Kidney (tissue), 22 donors: ENCODE measurements at places on chromosomes 6 and 20. TPM values are rescaled to one million over a fixed set of nuclear protein-coding genes. Genes with fewer than 3 reads are reported as not detected.
A peak's percentile ranks its signal among the peaks of the same experiment; 100 is the strongest.

GRCh38 chr6:88494401-88495140, 328.4 kb upstream of the CNR1 start:
- no peak overlapping the region for H3K4me3 ChIP-seq
- no peaks in the 10 kb centered on the region for H3K27me3 ChIP-seq

DNA sequence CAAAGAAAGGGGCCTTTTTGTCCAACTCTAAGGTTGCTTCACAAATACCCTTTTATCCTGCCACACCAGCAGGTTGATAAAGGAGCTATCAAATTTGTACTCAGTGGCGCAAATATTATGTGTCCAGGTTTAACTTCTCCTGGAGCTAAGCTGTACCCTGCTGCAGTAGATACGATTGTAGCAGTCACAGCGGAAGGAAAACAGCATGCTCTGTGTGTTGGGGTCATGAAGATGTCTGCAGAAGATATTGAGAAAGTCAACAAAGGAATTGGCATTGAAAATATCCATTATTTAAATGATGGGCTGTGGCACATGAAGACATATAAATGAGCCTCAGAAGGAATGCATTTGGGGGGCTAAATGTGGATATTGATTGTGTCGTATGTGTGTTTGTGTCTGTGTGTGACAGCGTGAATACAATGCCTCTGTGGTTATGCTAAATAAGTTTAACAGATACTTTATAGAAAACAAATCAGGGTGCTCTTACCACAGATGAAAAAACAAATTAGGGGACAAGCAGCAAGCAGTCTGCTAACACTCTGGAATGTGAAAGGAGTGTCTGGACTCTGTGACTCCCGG, 33.6 kb downstream of the HM13 start:
- H3K36me3 ChIP-seq = peaks cover 6% of the 10 kb centered on the region
- no peak for DNase-seq
- H3K4me1 ChIP-seq = peaks cover 7% of the 10 kb centered on the region
- no peaks in the 10 kb centered on the region for H3K27me3 ChIP-seq

The CTSA gene
- 180 TPM for total RNA-seq

DNA sequence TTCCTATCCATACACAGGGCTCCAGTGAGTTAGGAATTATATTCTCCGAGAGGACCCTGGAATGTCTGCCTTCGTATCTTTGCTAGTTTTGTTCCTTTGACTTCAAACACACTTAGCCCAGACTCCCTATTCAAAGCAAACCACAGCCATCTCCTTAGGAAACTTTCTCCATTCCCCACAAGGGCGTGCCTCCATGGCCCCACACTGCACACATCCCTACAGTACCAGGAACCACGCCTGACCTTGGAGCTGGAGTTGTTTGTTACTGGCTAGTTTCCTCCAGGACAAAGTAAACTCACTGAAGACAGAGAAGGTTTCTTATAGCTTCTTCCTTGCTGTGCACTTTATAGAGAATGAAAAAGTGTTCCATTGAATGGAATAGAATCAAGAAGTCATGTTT, 412.8 kb upstream of the AGPAT4 start:
- no peak for DNase-seq
- peaks cover 2% of the 10 kb centered on the region for H3K4me1 ChIP-seq
- no peaks in the 10 kb centered on the region for H3K36me3 ChIP-seq
- no peak overlapping the region for H3K27ac ChIP-seq

GRCh38 chr6:51535327-51535726, 552.1 kb downstream of the PKHD1 start:
- H3K27me3 ChIP-seq = no peaks in the 10 kb centered on the region
- DNase-seq = no peak
- H3K36me3 ChIP-seq = no peaks in the 10 kb centered on the region
- H3K4me3 ChIP-seq = no peak overlapping the region

DNA sequence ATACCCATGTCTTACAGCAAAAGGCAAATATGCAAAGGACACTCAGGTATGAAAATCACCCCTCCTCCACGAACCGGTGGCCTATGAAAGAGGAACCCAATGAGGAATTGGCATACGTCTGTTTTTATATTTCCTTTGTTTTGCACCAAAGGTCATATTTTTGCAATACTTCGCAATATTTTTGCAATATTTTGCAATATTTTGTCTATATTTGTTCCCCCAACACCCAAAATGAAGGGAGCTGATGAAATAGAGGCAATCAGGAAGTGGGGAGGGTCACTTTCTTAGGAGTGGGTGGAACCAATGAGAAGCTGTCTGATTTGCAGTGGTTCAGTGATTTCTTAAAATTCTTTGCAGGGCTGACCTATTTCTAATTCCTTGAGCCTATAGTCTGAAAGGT, 296.8 kb upstream of the TSHZ2 start:
- no peak for DNase-seq
- no peak overlapping the region for H3K27ac ChIP-seq
- no peaks in the 10 kb centered on the region for H3K27me3 ChIP-seq
- no peaks in the 10 kb centered on the region for H3K36me3 ChIP-seq

- no peak overlapping the region for H3K27ac ChIP-seq
- no peak for DNase-seq
- H3K27me3 ChIP-seq = no peaks in the 10 kb centered on the region
- no peaks in the 10 kb centered on the region for H3K4me1 ChIP-seq
- no peaks in the 10 kb centered on the region for H3K36me3 ChIP-seq
Observed at GRCh38 chr6:140043762-140044378, 669.4 kb upstream of the CITED2 start.

DNA sequence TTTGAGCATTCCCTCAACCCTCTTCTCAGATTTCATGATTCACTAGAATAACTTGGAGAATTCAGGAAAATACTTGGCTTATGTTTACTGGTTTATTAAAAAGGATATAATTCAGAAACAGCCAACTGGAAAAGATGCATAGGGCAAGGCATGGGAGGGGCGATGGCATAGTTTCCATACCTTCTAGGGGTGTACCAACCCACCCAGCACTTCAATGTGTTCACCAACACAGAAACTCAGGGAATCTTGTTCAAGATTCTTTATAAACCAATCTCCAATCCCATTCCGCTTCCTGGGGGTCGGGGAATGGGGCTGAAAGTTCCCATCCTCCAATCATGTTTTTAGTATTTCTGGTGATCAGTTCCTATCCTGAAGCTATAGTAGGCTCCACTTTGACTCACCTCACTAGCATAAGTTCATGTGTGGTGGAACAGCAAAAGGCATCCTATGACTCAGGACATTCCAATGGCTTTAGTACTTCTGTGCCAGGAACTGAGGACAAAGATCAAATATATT, 164.4 kb downstream of the SIM1 start:
- no peak for DNase-seq
- H3K27ac ChIP-seq = no peak overlapping the region
- no peaks in the 10 kb centered on the region for H3K27me3 ChIP-seq
- no peaks in the 10 kb centered on the region for H3K4me1 ChIP-seq
- H3K4me3 ChIP-seq = no peak overlapping the region
- H3K36me3 ChIP-seq = no peaks in the 10 kb centered on the region

DNA sequence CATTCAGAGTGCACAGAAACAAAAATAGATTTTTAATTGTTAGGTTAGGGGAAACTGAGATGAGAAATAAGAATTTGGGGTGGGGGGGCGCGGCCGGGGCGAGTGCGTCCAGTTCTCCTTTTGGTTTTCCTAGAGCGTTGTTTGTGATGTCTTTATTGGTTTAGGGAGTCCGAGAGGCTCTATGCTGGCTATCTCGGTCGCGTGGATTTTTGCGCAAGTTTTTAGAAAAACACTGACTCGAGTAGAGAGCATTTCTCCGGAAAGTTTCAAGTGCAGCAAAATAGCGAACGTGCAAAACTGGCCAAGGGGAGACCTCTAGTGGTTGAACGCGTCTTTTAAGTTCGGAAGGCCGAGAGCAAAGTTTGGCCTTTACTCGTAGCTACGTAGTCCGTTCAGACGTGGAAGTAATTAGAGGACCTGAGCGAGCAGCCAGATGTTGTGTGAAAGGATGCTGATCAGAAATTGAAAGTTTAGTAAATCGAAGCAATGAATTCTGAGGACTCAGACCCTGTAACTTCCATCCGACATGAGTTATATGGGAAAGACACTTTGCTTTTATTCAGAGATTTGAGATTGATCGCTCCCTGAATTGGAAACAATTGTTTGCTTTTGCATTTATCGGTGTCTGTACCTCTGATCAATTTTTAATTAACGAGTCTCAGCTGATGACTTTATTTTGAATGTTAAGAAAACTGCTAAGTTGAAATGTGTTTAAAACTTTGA, 2.7 kb downstream of the L3MBTL3 start:
- H3K4me3 ChIP-seq = peak overlapping the region; percentile 73
- H3K36me3 ChIP-seq = no peaks in the 10 kb centered on the region
- peaks cover 2% of the 10 kb centered on the region for H3K4me1 ChIP-seq

GRCh38 chr20:62572980-62573379, 69.3 kb upstream of the SLCO4A1 start:
- H3K4me3 ChIP-seq = no peak overlapping the region
- peak; percentile 62 for DNase-seq
- H3K36me3 ChIP-seq = no peaks in the 10 kb centered on the region
- no peak overlapping the region for H3K27ac ChIP-seq
- H3K4me1 ChIP-seq = no peaks in the 10 kb centered on the region
- peaks cover 6% of the 10 kb centered on the region for H3K27me3 ChIP-seq

The FILIP1 gene
- 4.6 TPM for total RNA-seq

- H3K27ac ChIP-seq = no peak overlapping the region
- no peak for DNase-seq
- no peaks in the 10 kb centered on the region for H3K27me3 ChIP-seq
- no peak overlapping the region for H3K4me3 ChIP-seq
- H3K4me1 ChIP-seq = no peaks in the 10 kb centered on the region
Observed at GRCh38 chr6:90495216-90495817, 91.6 kb downstream of the MAP3K7 start.

- H3K27ac ChIP-seq = no peak overlapping the region
- H3K36me3 ChIP-seq = no peaks in the 10 kb centered on the region
- DNase-seq = no peak
- no peaks in the 10 kb centered on the region for H3K27me3 ChIP-seq
- H3K4me3 ChIP-seq = no peak overlapping the region
- no peaks in the 10 kb centered on the region for H3K4me1 ChIP-seq
Observed at GRCh38 chr6:168493976-168494375, 53.0 kb downstream of the SMOC2 start.

GRCh38 chr6:33607784-33608161, 13.3 kb upstream of the ITPR3 start:
- no peaks in the 10 kb centered on the region for H3K36me3 ChIP-seq
- no peak overlapping the region for H3K4me3 ChIP-seq
- H3K27ac ChIP-seq = no peak overlapping the region
- no peak for DNase-seq

DNA sequence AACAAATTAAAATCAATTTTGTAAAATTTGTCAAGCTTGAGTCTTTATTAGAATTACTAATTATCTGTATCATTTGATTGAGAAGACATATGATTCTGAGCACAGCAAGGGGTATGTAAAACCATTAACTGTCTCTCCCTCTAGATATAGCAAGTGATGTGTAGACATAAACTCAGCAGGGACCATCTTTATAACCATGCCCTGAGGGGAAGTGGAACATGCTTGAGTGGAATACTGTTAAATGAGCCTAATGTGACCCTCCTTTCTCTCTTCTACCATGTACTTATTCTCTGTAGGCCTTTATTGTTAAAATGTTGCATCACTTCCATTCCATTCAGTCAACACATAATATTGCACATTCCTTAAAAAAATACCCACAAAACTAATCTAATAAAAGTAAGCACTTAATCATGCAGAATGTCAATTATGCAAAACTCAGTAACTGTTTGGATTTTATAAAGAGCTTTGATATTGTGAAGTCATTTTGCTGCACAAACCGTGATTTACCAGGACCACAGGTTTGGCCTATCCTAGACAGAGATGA, 896.6 kb upstream of the MANEA start:
- no peaks in the 10 kb centered on the region for H3K36me3 ChIP-seq
- H3K4me1 ChIP-seq = no peaks in the 10 kb centered on the region
- H3K27ac ChIP-seq = no peak overlapping the region
- H3K27me3 ChIP-seq = no peaks in the 10 kb centered on the region

DNA sequence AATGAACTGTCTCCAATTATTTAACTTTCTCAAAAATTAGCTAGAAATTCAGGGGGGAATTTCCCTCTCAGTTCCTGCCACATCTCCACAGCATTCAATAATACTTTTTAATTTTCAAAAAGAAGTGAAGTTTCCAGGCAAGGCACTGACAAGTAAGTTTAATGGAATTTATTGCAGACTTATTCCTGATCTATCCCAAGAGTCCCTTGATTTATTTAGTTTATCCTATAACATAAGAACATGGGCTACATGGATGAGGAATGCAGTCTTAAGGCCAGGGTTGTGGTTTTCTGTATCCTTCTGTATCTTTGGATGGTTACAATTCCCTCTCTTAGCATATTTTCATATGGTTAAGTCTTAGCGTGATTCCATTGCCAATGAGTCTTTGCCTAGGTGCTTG, 126.5 kb downstream of the TSHZ2 start:
- no peak overlapping the region for H3K27ac ChIP-seq
- no peaks in the 10 kb centered on the region for H3K36me3 ChIP-seq
- H3K4me1 ChIP-seq = no peaks in the 10 kb centered on the region
- no peak for DNase-seq
- no peaks in the 10 kb centered on the region for H3K27me3 ChIP-seq

- H3K4me1 ChIP-seq = peaks cover 4% of the 10 kb centered on the region
- H3K27ac ChIP-seq = no peak overlapping the region
Observed at GRCh38 chr20:11200423-11200822, 526.6 kb upstream of the JAG1 start.

GRCh38 chr6:16947375-16948015, 154.4 kb upstream of the STMND1 start:
- no peaks in the 10 kb centered on the region for H3K36me3 ChIP-seq
- H3K27ac ChIP-seq = no peak overlapping the region
- no peaks in the 10 kb centered on the region for H3K27me3 ChIP-seq
- no peak overlapping the region for H3K4me3 ChIP-seq
- peaks cover 3% of the 10 kb centered on the region for H3K4me1 ChIP-seq
- DNase-seq = no peak

The ZSWIM1 gene
- total RNA-seq = 13.1 TPM

The ENPP1 gene
- 6.5 TPM for total RNA-seq

GRCh38 chr6:137227871-137228302, 8.7 kb upstream of the IFNGR1 start:
- H3K4me1 ChIP-seq = no peaks in the 10 kb centered on the region
- H3K27me3 ChIP-seq = no peaks in the 10 kb centered on the region
- H3K27ac ChIP-seq = no peak overlapping the region
- DNase-seq = no peak

GRCh38 chr6:14135893-14136539, 18.4 kb downstream of the CD83 start:
- no peak overlapping the region for H3K27ac ChIP-seq
- DNase-seq = no peak
- H3K36me3 ChIP-seq = no peaks in the 10 kb centered on the region
- no peaks in the 10 kb centered on the region for H3K27me3 ChIP-seq

GRCh38 chr6:11277275-11278206, 45.1 kb upstream of the NEDD9 start:
- peak; percentile 94 for DNase-seq
- H3K27ac ChIP-seq = peak overlapping the region; percentile 53
- H3K4me1 ChIP-seq = peaks cover 31% of the 10 kb centered on the region
- H3K27me3 ChIP-seq = no peaks in the 10 kb centered on the region

GRCh38 chr6:70171236-70171635, 131.6 kb downstream of the COL9A1 start:
- DNase-seq = no peak
- H3K4me3 ChIP-seq = no peak overlapping the region
- no peaks in the 10 kb centered on the region for H3K4me1 ChIP-seq
- H3K36me3 ChIP-seq = no peaks in the 10 kb centered on the region
- H3K27me3 ChIP-seq = no peaks in the 10 kb centered on the region

The LAMA4 gene
- total RNA-seq = 20.7 TPM
